ENCODE measurements at places on chromosomes 2 and 18.

DNA sequence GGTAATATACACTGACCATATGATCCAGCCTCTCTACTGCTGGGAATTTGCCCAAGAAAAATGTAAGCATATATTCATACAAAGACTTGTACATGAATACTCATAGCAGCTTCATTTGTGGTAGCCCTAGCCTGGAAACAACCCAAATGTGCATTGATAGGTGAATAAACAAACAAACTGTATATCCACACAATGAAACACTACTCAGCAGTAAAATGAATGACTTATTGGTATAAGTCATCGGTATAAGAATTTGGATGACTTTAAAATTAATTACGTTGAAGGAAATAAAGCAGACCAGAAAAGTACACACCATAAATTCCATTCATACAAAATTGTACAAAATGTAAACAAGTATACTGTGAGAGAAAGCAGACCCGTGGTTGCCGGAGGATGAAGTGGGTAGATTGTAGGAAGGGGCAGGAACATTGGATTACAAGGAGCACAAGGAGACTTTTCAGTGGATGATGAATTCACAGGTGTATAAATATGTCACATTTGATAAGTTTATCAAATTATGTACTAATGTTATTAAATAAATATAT lies 376.7 kb downstream of the TDRD15 start:
- no peak for DNase-seq

GRCh38 chr2:42230891-42231290 lies 61.7 kb downstream of the EML4 start:
- DNase-seq: peak; percentile 80

GRCh38 chr18:58520969-58521368 lies 107.9 kb downstream of the ALPK2 start:
- DNase-seq: no peak

GRCh38 chr2:205701509-205701908 lies 19.2 kb downstream of the NRP2 start:
- DNase-seq: no peak

- no peak for DNase-seq
These were observed 36.3 kb downstream of the YWHAQ start for GRCh38 chr2:9594366-9595054.
